ENCODE measurements at places on chromosomes 7 and 10.
A peak's percentile ranks its signal among the peaks of the same experiment; 100 is the strongest.

DNA sequence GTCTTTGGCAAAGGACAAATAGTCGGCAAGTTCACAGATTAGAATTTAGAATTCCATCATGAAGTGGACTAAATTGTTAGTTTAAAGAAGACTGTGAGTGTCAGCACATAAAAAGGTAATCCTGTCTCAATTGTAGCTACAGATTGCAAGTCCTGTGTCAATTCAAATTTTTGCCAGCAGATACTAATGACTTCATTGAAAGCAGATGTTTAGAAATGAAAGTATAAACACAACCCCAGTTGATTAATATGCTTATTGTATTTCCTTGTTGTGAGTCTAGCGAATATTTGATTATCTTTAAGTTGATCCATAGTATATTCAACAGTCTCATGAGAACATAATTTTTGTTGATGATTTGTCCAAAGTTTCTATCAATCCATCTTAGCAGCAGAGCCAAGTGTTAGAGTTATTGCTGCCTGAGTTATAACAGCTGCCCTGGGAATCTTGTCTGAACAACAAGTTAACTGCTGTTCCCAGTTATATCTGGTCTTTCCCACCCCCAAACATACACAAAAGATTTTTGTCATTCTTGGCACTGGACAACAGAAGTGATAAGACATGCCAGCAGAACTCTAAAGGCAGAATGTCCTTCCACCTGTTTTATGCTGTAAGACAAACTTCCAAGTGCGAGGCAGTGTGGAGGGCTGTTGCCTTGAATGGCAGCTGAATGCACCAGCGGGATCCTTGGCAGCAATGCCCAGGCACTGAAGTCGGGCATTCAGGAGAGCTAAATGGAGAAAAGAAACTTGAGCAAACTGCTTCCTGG lies 21.3 kb upstream of the HERPUD2 start:
- no peak for DNase-seq

GRCh38 chr10:123997486-123998196 lies 95.8 kb downstream of the CHST15 start:
- no peak for DNase-seq

- peak; percentile 47 for DNase-seq
Measured at GRCh38 chr7:128697302-128697905, 25.3 kb downstream of the GARIN1A start.

DNA sequence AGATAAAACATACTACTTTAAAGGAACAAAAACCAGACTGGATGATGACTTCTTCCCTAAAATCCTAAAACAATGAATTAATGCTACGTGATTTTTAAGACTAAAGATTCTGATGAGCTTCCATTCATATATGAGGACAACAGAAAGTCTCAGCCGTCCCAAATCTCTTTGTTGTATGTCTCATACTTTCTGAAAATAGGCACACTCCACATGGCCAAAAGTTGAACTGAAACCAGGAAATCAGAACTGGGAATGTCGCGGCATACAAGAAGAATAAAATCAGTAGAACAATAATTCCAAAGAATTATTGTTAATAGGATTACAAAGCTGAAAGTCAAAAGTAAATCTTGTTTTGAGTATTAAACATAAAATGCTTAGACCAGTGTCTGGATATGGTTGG lies 195.4 kb upstream of the GHITM start:
- no peak for DNase-seq

DNA sequence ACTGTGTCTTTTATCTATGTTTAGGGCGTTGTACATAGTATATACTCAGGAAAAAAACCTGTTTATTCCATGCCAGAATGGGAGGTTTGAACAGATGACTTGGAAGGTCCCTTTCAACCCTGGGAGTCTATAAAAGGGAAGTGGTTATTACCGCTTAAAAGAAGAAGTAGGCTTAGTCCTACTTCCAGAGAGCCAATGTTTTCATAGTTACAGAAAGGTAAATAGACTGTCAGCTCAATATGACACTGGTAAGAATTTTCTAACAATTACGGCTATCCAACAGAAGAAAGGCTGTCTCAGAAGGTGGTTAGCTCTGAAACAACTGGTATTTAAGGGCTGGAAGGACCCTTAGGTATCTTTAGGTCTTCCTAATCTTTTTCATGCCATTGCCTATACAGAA lies 1.1 kb upstream of the TFAM start:
- DNase-seq, result no peak

DNA sequence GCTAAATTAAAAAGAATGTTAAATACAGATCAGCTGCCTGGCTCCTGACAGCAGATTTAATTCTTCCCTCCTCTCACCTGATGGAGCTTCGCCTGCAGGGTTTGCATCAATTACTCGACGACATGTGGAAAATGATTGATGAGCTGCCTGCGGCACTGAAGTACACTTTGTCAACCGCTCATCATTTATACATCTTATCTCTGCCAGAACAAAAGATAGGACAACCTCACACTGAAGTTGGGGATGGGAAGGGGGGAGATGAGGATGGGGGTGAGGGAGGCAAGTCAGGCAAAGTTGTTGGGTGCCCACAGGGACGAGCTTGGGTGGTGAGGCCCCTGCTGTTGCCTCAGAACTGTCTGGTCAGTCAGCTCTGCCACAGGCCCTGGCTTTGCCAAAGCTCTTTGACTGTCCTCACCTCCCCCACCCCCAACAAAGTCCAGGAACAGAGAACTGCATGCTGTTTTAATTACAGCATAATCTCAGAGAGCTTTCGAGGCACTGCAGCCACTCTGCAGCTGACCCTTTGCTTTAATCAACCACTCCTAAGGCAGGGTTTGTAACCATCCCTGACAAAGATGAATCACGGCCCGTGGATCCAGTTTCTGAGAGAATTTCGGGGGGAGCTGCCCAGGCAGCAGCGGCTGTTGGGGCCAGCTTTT lies 702.3 kb downstream of the LRMDA start:
- DNase-seq, result no peak

- DNase-seq, result no peak
Measured at GRCh38 chr7:156889089-156889488, 3.9 kb downstream of the LMBR1 start.

DNA sequence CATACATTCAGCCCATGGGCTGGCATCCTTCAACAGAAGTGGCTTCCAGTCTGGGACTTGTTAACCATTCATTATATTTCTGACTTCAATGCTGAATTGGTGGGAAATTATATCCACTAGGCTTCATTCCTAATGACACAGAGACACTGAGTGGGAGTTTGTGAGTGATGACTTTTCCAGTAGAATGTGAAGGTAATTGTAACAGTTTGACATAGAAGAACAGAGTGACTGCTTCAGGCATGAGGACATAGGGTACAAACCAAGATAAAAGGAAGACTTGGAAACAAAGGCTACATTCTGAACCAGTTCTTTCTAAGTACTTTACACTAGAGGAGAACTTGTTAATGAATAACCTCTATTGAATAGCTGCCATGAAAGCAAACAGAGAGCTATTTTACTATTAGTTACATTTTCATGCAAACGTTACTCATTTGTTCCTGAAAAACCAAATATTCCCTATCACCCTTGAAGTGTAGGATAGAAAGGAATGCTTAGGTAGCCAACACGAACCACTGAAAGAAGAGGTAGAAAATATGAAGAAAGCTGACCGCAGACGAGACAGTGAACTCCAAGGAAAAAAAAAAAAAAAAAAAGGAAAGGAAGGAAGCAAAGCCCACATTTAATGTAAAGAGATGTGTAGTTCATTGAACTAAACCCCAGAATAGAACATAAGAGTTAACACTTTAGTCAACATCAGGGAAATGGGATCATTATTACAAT lies 237.0 kb upstream of the SEMA3C start:
- no peak for DNase-seq

- no peak for DNase-seq
Measured at GRCh38 chr7:30466266-30466665, 12.3 kb downstream of the NOD1 start.

DNA sequence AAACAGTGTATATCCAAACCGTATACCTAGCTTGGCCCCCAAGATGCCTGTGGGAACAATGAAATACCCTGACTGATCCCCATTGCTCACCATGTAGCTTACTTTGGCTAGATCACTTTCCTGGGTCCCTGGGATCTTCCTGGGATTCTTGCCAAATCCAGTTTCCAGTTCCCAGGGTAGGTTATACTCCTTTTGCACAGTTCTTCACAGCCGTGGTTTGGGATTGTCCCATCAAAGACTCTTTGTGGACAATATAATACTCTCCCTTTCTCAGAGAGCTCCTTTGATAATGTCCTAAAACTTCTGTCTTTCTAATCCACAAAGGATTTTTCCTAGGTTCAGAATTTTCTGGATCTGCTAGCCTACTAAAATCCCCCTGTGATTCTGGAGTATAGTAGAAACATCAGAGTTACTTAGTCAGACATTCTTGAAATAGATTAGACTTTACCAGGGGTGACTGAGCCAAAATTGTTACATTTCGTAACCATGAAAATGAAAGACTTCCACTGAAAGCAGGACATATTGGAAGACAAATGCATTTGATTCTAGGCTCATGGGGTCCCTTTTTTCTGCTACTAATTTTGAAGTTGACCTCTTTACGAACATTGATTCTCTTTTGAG lies 388.3 kb upstream of the ETV1 start:
- DNase-seq, result no peak

DNA sequence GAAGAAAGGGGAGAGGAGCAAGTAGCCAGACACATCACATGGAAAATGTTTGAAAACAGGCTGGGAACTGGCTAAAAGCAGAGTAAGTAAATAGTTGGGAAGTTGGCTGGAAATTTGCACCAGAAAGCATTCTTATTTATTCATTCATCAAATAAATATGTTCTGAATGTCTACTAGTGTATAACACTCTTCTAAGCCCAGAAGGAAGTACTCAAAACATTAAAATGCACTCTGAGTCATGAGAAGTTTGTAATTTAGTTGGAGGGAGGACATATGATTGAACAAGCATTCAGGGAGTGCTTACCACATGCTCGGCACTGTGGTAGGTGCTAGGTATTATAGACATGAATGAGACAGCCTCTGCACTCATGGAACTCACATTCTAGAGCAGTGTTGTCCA lies 37.0 kb upstream of the CNNM1 start:
- no peak for DNase-seq
